ENCODE measurements at places on chromosomes 1 and 21. TPM values are rescaled to one million over a fixed set of nuclear protein-coding genes. Genes with fewer than 3 reads are reported as not detected.

Gene SELP
- not detected for total RNA-seq

Gene SYDE2
- total RNA-seq = 0.72 TPM

Gene SEMA6C
- total RNA-seq = 1.9 TPM

Gene CASP9
- total RNA-seq = 5.8 TPM

Gene CA6
- total RNA-seq = not detected

Data from A549 treated with CpdA at 1 μM for 4 hours (cell line).